ENCODE measurements at places on chromosomes 7 and 10.

GRCh38 chr7:5173496-5173895 lies 16.5 kb upstream of the WIPI2 start:
- DNase-seq = no peak

GRCh38 chr7:111873963-111874690 lies 311.8 kb upstream of the IMMP2L start:
- no peak for DNase-seq

GRCh38 chr10:60043561-60044241 lies 137.3 kb upstream of the CCDC6 start:
- no peak for DNase-seq

DNA sequence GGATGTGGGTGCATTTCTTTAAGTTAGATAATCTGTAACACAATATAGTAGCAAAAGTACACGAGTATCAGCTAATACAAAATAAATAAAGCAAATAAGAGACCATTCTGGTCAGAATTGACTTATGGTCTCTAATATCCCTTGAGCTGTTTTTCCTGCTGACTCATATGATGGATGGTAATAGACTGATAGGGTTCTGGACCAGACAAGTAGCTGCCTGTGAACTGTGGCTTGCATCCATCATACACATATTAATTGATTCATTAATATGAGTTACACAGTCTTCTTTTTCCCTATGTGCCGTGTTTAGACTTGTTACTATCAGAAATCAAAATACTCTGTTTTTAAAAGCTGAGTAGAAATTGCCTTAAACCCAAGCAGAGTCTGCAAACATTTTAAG lies 762.8 kb downstream of the GATA3 start:
- DNase-seq = no peak

DNA sequence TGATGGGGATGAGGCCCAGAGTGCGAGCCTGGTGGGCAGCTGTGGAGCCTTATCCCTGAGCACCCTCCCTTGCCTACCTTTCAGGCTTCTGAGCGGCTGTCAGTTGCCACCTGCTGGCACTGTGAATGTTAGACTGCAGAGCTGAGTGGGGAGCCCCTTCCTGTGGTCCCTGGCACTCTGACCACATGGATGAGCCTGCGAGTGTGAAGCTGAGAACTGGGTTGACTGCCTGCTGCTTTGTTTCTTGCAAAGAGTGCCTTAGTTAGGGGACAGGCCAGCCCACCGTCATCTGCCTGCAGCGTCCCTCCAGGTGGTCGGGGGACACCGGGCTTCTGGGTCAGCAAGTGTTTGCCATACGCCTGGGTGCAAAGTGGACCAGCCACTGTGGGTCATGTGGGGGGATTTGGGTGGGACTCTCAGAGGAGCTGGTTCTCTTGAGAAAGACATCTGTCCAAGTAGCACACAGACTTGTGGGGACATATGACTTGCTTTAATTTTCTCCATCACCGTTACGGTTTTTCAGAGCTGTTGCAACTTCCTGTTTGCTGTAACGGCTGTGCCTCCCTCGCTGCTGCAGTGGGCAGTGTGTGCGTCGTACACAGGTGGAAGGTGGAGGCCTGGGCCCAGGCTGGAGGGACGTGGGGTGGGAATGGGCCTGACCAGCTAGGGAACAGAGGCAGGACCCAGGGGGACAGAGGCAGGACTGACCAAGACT lies 13.7 kb downstream of the INPP5A start:
- DNase-seq = no peak

DNA sequence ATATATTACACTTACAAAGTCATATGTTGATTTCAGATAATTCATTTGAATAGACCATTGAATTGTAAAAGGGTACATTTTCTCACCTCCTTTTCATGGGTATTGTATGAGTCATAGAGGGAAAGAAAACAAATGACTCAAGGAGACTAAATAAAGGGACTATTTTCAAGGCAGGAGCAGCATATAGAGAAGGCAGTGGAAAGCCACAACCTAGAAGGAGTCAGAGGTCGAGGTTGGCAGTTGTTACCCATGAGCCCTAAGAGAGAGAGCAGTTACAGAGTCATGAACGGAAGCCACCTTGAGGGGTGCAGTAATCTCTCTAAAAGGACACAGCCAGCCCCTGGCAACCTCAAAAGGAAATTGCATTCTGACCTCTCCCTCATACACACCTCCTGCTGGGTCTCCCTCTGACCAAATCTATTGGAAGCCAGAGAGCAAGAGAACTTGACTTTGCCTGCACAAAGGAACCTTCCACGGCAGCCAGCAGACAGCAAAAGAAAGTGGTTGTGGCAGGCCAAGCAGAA lies 137.9 kb downstream of the GRM8 start:
- DNase-seq = no peak

DNA sequence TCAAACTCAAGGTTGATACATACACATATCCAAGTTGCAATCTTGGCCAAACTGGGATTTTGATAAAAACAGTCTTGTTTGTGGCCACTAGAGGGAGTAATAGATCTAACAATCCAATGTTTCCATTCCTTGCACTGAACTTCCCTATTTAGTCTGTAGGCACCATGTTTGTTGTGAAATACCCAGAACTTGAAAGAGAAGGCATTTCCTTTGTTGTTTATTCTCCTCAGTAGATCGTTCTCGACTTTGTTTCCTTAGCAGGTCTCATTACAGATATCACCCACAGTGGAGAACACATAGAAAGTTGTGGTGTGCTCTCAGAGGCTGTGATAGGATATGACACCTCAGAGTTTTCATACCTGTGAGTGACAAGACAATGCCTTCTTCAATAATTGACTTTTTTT lies 70.3 kb upstream of the MXI1 start:
- DNase-seq = no peak

- no peak for DNase-seq
Observed at GRCh38 chr10:21760332-21760731, 226.3 kb downstream of the MLLT10 start.

DNA sequence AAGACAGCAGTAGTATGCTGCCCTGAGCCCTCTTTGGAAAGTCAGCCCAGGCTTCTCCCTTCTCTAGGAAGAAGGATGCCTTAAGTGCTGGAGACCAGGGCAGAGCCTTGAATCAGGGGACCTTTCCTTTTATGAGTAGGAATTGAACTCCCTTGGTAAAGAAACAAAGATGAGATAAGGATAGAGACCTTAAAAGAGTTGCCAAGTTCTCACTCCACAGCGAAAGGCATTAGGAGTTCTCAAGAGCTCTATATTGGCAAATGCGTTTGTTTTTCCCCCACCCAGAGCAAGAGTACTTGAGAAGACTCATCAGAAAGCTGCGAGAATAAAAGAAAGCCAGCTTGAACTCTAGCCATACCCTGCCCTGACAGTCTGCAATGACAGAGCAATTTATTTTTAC lies 72.9 kb upstream of the OGDHL start:
- no peak for DNase-seq

DNA sequence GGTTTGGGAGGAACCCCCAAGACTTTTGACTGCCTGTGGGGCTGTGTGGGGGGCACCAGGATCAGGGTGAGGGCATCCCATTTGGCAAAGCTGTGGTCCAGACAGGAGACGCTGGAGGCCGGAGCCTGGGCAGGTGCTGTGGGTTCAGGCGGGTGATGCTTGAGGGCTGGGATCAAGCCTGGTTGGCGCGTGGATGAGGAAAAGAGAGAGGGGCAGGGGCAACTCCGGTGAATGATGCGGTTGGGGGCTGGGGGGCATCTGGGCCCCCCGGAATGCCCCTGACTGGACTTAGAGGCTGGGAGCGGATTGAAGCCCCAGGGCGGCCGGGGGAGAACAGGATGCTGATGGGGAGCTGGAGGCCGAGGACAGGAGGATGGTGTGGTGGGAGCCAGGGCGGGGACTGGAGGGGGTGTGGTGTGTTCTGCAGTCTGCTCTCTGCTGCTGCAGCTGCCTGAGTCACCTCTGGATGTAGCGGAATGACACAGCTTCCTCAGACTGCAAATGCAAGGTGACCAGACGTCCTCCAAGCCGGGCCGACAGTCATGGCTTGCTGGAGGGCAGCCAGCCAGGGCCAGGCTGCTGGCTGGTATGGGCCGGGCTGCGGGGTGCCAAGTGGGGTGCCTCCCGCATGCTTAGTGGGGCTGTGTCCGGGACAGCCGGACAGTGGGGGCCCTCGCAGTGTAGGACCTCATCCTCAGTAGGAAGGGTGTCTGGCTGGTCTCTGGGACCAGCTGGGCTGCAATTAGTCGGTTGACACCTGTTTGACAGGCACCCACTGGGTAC lies 3.2 kb downstream of the MAFK start:
- DNase-seq = no peak

DNA sequence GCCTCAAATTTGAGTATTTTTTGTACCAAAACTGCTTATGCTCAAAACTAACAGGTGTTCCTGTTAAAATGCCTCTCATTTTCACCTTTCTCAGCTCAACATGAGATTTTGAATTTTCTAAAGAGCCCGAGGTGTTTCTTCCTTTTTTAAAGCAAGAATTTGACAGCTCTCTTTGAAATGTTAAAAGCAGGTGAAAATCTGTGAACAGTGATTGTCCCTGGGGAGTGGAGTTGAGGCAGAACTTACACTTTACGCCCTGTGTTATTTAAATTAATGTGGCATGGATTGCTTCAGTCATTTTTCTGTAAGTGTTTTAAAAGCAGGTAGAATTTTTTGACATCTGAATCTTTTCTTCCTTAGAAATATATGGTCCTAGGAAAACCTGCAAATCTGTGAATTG lies 9.2 kb upstream of the GPR15LG start:
- DNase-seq = no peak

DNA sequence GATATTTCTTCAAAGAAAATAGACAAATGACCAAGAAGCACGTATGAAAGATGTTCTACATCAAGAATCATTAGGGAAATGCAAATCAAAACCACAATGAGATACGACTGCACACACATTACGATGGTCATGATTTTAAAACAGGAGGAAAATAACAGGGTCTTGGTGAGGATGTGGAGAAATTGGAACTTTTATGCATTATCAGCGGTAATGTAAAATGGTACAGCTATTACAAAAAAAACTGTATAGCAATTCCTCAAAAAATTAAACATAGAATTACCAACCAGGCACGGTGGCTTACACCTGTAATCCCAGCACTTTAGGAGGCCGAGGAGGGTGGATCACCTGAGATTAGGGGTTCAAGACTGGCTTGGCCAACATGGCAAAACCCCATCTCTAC lies 178.8 kb upstream of the NEBL start:
- no peak for DNase-seq

- no peak for DNase-seq
Observed at GRCh38 chr10:100057948-100058347, 23.7 kb downstream of the CPN1 start.

DNA sequence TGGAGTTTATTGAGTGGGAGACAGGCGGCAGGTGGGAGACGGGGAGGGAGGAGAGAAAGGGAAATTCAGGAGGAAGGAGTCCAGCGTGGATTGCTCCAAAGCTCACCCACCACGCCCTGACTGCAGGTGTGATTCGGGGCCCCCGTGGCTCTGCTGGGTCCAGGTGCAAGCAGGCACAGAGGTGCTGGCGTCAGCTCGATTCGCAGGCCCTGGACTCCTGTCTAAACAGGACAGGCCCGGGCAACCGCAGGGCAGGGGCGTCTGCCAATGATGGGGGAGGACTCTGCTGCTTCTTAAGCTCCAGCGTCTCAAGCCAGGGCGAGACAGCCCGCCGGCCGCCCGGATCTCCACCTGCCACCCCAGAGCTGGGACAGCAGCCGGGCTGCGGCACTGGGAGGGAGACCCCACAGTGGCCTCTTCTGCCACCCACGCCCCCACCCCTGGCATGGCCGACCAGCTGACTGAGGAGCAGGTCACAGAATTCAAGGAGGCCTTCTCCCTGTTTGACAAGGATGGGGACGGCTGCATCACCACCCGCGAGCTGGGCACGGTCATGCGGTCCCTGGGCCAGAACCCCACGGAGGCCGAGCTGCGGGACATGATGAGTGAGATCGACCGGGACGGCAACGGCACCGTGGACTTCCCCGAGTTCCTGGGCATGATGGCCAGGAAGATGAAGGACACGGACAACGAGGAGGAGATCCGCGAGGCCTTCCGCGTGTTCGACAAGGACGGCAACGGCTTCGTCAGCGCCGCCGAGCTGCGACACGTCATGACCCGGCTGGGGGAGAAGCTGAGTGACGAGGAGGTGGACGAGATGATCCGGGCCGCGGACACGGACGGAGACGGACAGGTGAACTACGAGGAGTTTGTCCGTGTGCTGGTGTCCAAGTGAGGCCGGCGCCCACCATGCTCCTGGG lies at the start of gene CALML3:
CALML3 (plus strand) TSS at position 321 of the 920 bp plus-strand sequence; CDS start at position 446, 125 bp downstream.
- no peak for DNase-seq

- no peak for DNase-seq
Observed at GRCh38 chr10:61119573-61119972, 175.6 kb upstream of the RHOBTB1 start.

DNA sequence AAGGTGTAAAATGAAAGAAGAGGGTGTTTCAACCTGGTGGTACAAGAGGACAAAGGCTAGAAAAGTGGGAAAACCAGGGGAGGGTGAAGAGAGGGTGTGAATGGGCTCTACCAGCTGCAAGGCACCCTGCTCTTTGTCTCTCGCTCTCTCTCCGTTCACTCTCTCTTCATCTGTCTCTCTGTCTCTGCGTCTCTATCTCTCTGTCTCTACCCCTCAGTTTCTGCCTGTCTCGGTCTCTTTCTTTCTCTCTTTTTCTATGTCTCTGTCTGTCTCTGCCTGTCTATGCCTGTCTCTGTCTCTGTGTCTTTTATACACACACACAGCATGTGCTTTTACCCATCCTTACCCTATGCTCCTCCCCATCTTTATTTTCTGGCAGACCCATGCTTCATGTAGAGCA lies 673 bp upstream of the LLCFC1 start:
- DNase-seq = no peak

DNA sequence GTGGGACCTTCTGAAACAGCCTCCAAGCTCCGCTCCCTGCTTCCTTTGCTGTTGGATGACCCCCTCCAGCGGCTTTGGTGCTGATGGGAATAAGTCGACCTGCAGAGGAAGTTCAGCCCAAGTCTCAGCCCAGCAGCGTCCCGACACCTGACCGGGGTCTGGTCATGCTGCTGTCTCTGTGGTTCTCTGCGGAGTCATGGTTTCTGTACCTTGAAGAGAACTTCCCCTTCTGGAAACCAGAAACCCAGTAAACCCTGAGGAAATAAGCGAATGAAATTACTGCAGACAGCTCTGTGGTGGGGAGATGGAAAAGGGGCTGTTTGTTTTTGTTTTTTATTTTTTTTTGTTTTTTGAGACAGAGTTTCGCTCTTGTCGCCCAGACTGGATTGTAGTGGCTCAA lies 18.3 kb upstream of the ZNF12 start:
- DNase-seq = no peak

DNA sequence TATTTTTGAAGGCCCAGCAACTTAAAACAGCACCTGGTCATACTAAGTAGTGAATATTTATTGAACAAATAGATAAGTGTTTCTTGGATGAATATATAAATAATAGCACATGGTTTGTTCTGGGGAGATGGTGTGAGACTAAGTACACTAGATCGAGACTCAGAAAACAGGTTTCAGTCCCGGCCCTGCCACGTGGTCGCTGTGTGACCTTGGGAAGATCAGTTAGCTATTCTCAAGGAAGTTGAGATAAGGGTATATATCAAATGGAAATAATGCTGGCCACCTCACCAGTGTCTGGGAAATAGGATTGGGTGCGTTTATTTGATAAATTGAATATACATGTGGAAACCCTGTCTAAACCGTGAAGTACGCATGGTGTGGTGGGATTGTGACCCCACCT lies 354.6 kb downstream of the SDK1 start:
- DNase-seq = no peak

Measured in stimulated activated CD4-positive, alpha-beta T cell treated with anti-CD3 and anti-CD28 coated beads, Interleukin-1b, Interleukin-23, amount 100 ng/mL, for 4 hours (primary cell).